GM12892 (cell line): ENCODE measurements at places on chromosomes 7 and 10.

DNA sequence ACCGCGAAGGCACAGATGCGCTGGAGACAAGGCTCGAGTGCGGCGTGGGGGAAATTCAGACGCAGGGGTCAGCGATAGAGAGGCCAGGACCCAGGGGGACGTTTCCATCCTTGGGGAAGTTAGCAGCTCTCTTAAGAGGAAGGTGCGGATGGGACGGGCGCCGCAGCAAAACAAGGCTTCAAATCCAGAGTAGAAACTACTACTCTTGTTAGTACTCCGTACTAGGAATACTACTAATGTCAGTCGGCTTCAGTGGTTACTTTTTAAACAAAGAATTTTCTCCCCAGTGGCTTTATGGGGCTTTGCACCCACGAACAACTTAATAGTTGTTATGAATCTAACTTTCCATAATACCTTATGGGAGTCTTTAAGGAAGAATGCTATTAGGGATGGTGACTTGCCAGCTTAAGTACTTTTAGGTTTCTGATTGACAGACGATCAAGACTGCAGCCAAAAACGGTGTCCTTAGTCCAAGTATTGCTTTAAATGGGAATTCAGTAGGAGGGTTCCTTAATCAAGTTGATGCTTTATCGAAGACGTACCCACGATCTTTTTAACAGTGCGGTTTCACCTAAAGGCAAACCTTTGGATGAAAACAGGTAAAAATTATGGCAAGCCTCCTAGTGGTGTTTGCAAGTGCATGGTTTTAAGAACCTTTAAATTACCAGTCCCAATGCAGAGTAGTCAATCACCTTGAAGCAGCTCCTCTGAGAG lies 812 bp upstream of the IDE start:
- DNase-seq: no peak

DNA sequence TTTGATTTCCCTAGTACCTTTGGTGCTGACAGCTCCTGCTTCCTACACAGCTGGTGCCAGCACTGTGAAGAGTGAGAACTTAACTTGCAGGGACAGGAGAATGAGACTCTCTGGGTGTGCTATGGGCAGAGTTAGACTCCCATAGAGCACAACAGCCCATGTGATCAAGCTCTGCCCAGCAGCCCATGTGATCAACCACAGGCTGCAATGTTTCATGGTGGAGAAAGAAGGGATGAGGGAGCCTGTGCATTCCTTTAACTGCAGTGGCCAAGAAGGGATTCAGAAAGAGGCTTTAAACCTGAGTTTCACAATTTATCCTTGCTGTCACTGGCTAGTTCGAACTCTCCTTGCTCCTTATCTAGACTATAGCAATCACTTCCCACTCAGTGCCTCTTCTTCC lies 10.0 kb upstream of the MEST start:
- no peak for DNase-seq

DNA sequence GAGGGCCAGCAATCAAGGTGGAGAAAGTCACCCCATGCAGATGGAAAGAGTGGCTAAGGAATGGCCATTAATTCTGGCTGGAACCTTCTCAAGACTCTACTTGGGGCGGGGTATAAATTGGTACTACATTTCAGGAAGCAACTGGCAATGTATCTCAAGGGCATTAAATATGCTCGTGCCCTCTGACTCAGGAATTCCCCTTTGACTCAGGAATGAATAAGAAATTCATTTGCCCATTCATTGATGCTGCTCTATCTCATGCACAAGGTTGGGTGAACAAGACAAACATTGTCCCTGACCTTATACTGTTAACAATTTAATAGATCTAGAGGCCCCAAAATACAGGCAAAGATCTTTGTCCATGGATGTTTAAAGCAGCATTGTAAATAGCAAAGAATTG lies 188.1 kb downstream of the MYOF start:
- no peak for DNase-seq

DNA sequence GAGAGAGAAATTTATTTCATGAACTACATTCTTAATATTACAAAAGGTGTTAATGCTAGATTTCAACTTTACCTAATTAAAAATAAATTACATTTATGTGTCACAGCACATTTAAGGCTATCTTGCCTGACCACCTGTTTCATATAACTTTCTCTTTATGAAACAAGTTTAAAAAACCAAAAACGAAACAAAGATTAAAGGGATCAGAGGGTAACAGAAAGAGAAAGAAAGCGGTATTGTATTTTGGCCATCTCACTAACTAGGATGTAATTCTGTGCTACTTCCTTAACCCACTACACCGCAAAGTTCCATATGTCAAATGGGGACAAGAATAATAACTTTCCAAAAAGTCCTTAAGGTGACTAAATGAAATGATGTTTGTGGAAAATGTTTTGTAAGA lies 6.3 kb upstream of the RHOBTB1 start:
- DNase-seq: no peak

- DNase-seq: no peak
Observed at GRCh38 chr7:55569269-55569663, 3.0 kb downstream of the VOPP1 start.

GRCh38 chr7:66183700-66184099 lies 21.4 kb upstream of the TPST1 start:
- DNase-seq: no peak

- no peak for DNase-seq
Observed at GRCh38 chr10:132881186-132881920, 61.0 kb downstream of the CFAP46 start.

- DNase-seq: no peak
Observed at GRCh38 chr7:149291036-149291780, 29.2 kb downstream of the ZNF783 start.

DNA sequence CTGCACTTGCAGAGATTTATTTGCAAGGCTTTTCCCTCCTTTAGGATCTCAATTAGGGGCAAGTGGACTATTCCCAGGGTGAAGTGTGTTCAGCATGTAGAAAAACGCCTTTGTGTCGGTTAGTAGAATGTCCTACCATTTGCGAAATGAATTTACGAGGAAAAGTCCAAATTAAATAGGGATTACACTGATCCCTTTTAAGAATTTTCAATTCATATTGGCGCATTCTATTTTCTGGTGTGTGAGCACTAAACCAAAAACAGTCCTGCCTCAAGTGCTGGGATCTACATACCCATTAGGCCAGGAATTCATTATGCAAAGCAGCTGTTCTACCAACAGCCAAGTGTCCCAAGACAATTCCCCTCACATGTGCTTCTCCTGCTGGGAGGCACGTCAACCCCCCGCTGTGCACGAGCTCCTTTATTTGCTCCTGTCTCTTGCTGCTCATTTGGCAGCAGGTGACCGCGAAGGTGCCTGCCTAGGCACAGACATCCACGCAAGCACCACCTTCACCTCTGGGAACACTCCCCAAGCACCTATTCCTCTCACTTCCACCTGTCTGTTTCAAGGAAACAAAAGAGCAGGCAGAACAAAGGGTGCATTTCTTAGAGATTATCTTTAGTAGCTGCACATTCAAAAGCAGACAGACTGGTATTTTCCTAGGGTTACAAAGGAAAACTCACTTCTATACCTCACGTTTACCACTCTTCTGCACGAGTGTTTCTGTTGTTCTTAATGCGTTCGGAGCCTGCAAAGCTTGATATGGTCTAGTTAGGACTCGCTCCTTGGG lies 134.6 kb upstream of the FGFR2 start:
- no peak for DNase-seq

- no peak for DNase-seq
Observed at GRCh38 chr10:20256969-20257368, 440.7 kb downstream of the PLXDC2 start.

GRCh38 chr7:101867265-101867664 lies 49.8 kb downstream of the CUX1 start:
- no peak for DNase-seq

DNA sequence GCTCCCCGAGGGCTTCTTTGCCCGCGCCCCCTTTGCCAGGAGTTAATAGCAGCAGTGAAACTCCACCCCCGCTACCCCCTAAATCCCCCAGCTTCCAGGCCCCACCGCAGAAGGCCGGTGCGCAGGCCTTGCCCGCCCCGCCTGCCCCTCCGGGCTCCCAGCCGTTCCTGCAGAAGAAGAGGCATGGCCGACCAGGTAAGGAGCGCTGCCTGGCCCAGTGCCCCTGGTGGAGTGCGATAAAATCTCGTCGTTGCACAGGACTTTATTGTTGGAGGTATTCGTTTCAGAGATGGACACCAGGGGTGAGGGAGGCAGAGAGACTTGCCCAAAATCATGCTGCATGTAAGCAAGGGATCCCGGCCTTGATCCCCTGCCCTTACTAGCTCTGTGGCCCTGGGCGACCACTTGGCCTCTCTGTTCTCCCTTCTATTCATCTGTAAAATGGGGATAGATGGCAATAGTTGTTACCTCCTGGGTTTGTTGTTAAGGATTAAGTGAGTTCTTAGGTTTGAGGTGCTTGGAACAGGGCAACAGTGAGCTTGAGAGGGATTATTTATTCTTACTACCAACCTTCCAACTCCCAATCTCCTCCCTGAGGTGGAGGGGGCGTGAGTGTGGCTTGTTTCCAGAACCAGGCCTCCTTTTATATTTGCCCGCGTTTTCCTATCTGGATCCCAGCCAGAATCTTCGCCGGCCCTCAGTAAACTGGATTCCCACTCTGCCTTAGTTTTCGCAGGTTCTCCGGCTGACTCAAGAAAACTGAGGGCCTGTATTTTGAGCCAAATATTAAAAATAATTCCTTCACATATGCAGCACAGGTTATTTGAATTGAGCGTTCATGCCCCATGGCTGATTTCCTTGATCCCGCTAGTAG lies 78.3 kb downstream of the WIPF3 start:
- no peak for DNase-seq

DNA sequence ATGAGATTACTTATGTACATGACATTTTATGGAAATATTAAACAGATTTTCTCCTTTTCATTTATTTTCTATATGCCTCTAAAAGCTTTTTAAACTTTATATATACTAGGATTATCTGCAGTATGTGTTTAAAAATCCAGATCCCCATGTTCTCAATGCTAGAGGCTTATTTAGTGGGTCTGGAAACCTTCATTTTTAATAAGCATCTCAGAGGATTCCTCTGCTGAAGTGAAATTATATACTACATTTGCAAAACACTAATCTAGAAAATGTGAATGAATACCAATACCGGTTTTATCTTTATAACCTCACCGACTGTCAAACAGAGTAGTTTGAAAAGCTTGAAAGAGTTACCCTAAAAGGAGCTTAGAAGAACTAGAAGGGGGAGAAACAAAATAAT lies 863.8 kb upstream of the ZWINT start:
- no peak for DNase-seq

GRCh38 chr10:123309731-123310130 lies 155.5 kb downstream of the BUB3 start:
- DNase-seq: no peak

DNA sequence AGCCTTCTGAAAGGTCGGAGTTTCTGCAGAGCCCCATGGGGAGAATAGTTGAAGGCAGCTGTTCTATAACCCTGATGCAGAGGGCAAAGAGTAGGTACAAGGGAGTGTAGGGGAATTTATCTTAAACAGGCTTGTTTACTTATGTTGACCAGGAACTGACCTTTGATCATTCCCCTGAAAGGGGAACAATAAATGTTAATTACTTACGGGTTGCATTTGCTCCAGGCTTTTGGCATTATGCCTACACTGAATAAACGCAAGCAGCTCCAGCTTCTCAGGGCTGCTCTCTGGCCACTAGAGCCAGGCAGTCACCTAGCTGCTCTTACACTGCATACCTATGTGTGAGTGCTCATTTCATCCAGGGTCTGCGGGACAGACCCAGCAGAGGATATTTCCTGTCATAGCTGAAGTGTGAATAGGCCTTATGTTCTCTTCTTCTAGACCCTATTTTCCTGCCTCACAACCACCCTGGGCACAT lies 26.9 kb upstream of the ABCA13 start:
- DNase-seq: no peak

- DNase-seq: no peak
Observed at GRCh38 chr10:52011118-52011517, 303.0 kb upstream of the DKK1 start.

DNA sequence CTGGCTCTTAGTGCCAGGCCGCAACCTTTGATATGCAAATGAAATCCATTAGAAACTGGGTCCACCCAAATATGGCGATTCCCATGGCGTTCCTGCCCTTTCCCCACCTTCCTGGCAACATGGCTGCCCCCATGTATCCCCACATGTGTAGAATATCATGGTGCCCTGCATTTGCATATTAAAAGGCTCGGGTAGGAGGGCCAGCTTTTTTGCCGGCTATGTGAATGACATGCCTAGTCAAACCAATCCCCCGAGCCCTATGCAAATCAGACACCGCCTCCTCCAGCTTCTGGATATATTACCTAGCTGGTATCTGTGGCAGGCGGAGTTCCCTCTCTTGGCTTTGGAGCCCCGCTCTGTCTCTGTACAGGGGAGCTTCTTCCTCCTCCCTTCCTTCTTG lies 18.3 kb downstream of the MMS19 start:
- DNase-seq: no peak

- DNase-seq: no peak
Observed at GRCh38 chr7:99363286-99363685, 11.2 kb upstream of the ARPC1B start.

DNA sequence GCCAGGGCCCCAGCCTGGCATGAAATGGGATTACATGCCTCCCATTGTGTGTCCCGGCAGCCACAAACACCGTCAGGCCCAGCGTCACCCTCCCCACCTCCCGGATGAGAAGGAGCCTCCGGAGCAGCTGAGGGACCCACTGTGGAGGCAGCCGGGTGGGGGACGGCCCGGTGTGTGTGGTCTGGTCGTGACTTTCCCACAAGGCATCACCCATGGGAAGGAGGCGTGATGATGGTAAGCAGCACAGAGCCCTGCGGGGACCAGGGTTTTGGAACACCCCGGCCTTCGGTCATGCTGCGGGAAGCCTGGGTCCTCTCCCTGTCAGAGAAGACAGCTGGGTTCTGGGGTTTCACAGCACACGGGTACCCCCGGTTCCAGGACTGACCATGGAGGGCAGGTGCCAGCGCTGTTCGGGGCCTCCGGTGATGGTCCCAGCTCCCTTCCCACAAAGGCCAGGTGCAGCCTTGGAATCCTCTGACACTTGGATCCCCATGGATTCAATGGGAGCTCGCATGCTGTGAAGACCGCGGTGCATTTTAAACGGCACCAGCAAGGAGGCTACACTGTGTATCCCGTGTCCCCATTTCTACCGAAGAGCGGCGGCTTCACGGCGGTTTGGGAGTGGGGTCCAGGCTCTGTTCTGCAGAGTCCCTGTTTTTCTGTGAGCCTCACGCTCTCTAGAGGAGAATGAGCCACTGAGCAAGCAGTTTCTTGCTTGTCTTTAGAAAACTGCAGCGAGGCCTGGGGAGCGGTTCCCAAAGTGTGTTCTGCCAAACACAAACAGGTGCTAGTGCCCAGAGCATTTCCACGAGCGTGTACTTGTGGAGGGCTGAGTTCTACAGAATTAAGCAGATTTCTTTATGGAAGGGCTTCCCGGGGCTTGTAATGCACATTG lies 336.0 kb downstream of the ADARB2 start:
- DNase-seq: no peak

- no peak for DNase-seq
Observed at GRCh38 chr10:71294091-71294561, 24.9 kb upstream of the SLC29A3 start.

DNA sequence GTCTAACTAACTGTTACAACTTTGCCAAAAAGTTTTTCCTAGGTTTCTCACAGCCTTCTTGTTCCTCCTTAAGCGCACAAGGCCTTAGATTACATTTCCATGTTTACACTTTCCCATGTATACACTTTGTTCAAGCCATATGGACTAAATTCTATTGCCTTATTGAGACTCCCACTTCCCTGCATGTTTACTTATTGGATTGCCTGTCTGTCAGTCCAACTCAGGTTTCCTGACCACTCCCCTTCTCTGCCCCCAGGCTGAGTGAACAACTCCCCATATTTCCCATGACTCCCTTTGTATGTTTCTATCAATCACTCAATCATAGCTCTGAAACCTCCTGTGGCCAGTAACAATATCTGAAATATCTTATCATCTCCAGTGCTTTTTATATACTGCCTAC lies 43.0 kb downstream of the SLC25A40 start:
- DNase-seq: no peak
